ENCODE measurements at places on chromosomes 16 and 17. TPM values are rescaled to one million over a fixed set of nuclear protein-coding genes. Genes with fewer than 3 reads are reported as not detected.

- no peak for DNase-seq
Observed at GRCh38 chr16:89899879-89900481, 18.7 kb upstream of the MC1R start.

DNA sequence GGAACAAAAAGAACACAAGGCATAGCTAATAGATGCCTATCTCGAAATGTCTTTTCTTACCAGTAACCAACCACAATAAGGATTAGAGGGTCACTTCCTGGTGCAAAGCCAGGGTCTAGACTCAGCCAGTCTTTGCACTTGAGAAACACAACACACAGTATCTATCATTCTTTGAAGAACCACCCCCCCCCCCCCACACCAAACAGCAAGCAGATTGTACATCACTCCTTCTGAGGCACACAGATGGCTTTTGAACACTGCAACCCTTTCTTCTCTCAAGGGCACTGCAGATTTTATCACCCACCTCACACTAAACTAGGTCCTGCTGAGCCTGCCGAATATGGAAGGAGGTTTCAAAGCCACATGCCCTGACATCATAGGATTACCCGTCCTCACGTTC lies 145.6 kb downstream of the AATF start:
- no peak for DNase-seq

DNA sequence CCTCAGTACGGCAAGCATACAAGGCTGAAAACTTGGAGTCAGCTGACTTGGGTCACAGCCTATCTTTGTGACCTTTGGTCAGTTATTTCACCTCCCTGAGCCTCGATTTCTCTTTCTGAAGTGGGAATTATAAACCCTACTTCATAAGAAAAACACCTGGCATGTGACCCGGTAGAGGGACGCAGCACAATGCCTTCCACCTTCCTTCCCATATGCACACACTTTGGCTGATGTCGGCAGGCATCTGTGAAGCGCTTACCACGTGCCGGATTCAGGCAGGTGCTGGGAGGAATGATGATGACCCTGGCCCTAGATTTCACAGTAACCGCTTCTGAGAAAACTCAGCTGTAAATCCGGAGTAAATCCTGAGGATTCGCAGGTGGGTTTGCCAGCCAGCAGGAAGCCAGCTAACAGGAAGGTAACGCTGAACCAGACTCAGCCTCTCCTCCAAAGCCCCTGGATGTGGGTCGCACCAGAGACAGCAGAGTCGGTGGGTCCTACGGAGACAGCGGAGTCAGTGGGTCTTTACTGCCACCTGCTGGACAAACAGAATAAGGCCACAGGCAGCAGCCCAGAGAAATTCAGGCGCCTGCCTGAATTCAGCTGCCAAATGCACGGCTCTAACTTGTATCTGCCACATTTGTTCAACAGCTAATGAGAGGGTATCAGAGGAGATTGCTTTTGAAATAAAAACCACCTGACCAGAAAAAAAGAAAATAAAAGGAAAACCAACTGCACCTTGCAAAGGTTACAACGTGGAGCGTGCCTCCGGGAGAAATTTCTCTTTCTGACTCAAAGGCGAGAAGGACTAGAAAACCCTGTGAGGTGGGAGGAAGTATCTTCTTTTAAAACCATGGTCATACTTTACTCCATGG lies 16.6 kb downstream of the COPRS start:
- peak; percentile 64 for DNase-seq

- DNase-seq = no peak
Observed at GRCh38 chr17:60311936-60312335, 80.0 kb downstream of the USP32 start.

REXO5 gene
- 17.4 TPM for total RNA-seq

Measured in activated CD4-positive, alpha-beta memory T cell treated with anti-CD3 and anti-CD28 coated beads, Interleukin-2, amount 10 ng/mL, durations not matched to agents 7 days and 5 days (primary cell).